ENCODE measurements at places on chromosomes 1 and 21. TPM values are rescaled to one million over a fixed set of nuclear protein-coding genes. Genes with fewer than 3 reads are reported as not detected.

GRCh38 chr1:246295968-246296367, 211.1 kb downstream of the SMYD3 start:
- no peak overlapping the region for H3K27ac ChIP-seq
- no peak overlapping the region for H3K4me3 ChIP-seq
- DNase-seq: no peak

DNA sequence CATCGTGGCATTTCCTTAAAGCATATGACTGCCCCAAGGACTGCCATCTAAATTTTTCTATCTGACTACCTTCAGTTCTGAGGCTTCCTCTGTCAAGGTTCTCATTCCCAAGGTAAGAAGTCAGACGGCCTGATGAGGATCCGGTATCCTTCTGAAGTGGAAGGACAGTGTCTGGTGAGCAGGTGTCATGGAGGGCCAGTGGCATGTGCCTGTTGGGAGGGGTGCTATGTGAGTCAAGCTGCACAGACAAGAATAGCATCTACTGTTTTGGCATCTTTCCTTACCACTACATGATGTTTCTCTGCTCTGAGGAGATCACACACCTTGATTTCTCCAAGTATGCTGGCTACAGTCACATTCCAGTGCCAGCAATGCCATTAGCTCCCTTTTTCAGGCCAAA, 99.6 kb upstream of the RGS1 start:
- DNase-seq: no peak
- no peak overlapping the region for H3K4me3 ChIP-seq
- no peak overlapping the region for H3K27ac ChIP-seq

DNA sequence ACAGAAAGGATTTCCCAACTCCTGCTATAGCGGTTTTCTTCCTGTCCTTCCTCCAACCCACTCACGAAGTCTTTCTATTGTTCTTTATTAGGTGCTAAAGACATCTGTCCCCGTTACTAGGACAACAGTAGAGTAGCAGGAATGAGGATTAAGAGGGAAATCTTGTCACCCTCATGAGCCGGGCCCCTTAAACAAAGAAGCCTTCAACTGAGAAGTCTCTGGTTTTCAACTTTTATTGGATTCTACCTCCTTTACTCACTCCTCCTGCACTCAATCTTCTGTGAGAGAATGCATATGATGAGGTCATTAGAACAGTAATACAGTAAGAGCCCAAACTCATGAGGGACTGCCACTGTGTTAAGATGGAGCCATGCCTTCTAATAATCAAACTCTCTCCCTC, 206.3 kb downstream of the OMA1 start:
- no peaks in the 10 kb centered on the region for H3K27me3 ChIP-seq
- no peak overlapping the region for H3K27ac ChIP-seq
- no peaks in the 10 kb centered on the region for H3K36me3 ChIP-seq
- H3K4me3 ChIP-seq: no peak overlapping the region

GRCh38 chr1:93681101-93681988, at the start of gene BCAR3:
Gene BCAR3, minus strand, starts transcription at chr1:93681837. Its CDS starts 6,907 bp downstream, at chr1:93674930.
- H3K27me3 ChIP-seq: peaks cover 7% of the 10 kb centered on the region
- H3K27ac ChIP-seq: no peak within 1 kb of the TSS
- H3K4me1 ChIP-seq: peaks cover 10% of the 10 kb centered on the region
- DNase-seq: no peak
- H3K4me3 ChIP-seq: no peak within 1 kb of the TSS
- H3K36me3 ChIP-seq: no peaks in the 10 kb centered on the region

DNA sequence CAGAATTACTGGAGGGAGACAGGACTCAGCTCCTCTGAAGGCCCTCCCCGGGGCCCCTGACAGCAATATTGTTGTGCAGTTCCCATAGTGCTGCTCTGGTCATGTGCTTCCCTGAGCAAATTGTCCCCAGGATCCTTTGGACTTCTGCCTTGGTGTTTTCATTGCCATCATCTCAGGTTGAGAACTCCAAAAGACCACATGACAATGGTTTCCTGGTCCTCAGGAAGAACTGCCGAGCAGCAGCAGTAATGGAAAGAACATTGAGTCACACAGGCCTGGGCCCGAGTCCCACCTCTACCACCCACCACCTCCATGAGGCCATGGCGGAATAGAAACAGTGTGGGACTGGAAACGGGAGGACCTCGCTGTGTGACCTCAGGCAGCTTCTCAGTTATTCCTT, 6.3 kb upstream of the CTTNBP2NL start:
- H3K27me3 ChIP-seq: peaks cover 4% of the 10 kb centered on the region
- no peak overlapping the region for H3K27ac ChIP-seq
- no peak overlapping the region for H3K4me3 ChIP-seq
- H3K4me1 ChIP-seq: peaks cover 5% of the 10 kb centered on the region
- no peak for DNase-seq

DNA sequence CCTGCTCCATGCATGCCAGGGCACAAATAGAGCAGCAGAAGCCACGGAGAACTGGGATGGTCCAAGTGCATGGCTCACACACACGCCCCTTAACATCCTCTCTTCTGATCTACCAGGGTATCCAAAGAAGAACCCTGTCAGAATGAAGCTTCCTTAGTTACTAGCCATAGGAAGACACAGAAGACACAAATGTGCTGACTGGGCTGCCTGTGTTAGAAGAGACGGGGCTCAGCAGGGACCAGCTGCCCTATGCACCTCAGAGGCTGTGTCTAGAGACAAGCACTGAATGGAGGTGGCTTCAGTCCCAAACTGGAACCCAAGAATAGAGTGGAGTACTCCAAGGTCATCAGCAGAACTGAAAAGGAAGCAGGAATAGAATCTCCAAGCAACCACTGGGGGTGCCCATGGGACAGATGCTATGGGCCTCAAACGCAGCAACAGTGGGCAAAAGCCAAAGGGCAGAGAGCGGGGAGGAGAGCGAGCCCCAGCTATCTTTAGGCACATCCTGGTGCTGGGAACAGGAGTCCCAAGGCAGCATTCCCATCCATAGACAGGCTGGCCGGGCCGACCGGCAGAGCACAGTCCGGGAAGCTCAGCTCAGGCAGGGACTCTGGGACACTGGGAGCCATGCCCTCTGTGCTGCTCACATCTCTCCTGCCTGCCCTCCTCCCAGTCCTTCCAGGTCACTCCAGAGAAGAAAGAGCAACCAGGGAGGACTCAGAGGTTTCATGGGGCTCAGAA, 9.5 kb downstream of the SLC6A9 start:
- no peaks in the 10 kb centered on the region for H3K27me3 ChIP-seq
- DNase-seq: no peak

Gene SPRR5
- not detected for total RNA-seq

DNA sequence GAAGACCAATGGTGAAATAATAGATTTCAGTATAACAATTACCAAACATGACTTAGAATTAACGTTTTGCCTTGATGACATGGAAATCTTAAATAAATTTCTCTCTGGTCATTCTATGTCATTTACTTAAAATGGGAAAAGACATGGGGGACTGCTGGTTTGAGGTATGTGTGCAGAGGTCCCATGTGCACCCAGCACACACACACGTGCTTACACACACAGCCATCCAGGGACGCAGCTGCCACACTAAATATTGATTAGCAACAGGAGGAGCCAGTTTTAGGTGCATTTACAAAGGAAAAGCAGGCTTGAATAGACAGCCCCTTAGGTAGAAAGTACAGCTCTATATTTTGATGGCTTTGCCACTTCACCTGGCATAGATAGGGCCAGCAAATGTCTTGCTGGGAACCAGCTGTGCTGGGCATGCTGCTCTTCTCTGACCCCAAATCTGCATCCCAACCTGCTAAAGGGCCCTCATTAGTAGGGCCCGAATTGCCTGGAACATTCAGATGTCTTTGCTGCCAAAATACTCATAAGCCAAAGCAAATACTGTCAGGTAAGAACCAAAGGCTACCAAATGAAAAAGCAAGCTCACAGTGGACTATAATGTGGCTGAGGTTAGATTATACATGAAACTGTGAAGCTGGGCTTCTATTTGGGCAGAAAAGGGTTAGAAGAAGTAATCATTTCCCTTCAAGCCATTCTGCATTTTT, 399.9 kb downstream of the HHAT start:
- no peak overlapping the region for H3K27ac ChIP-seq
- H3K4me3 ChIP-seq: no peak overlapping the region
- H3K4me1 ChIP-seq: no peaks in the 10 kb centered on the region

Gene CFHR2
- total RNA-seq: not detected

- H3K27ac ChIP-seq: no peak overlapping the region
- no peak for DNase-seq
- no peak overlapping the region for H3K4me3 ChIP-seq
- H3K4me1 ChIP-seq: no peaks in the 10 kb centered on the region
- no peaks in the 10 kb centered on the region for H3K27me3 ChIP-seq
Observed at GRCh38 chr1:78091215-78091813, 45.5 kb downstream of the GIPC2 start.
